ENCODE measurements at places on chromosomes 3 and 15. TPM values are rescaled to one million over a fixed set of nuclear protein-coding genes. Genes with fewer than 3 reads are reported as not detected.

DNA sequence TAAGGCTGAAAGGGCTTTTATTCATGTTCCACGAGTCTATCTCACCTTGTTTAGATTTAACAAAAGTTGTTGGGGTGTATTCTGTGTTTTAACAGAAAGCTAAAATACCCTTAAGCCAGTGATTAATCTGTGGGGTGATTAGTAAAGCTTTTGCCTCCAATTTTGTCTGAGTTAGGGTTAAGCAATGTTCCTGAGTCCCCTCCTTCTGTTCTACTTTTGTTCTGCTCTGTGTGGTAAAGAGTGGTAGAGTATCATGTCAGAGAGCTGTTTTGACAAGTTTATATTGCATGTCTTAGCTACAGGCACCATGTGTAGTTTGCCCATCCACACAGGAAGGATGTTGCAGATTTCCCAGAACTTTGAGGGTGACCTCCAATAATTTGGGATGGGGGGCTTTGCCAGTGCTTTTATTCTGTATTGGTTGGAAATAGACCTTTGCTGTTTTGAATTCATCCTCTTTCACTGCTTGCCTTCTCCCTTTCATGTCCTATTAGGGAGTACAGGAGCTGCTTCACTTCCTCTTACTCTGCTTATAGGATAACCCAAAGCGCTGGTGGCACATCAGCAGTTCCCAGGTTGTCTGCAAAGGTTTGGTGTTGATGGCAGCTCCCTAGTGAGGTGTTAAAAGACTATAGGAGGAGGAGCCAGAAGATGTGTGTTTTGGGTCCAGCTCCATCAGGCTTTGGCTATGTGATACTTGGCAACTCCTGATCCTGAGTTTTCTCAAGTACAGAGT, 7.4 kb downstream of the PDE8A start:
- no peak for DNase-seq

GRCh38 chr15:76945494-76946093, 14.0 kb downstream of the RCN2 start:
- no peak for DNase-seq

Gene CCDC9B
- 0.25 TPM for total RNA-seq

Gene RARRES1
- 0.62 TPM for total RNA-seq

Gene TRIM71
- total RNA-seq: 106 TPM

GRCh38 chr3:44099566-44100297, 142.0 kb upstream of the TOPAZ1 start:
- DNase-seq: no peak

DNA sequence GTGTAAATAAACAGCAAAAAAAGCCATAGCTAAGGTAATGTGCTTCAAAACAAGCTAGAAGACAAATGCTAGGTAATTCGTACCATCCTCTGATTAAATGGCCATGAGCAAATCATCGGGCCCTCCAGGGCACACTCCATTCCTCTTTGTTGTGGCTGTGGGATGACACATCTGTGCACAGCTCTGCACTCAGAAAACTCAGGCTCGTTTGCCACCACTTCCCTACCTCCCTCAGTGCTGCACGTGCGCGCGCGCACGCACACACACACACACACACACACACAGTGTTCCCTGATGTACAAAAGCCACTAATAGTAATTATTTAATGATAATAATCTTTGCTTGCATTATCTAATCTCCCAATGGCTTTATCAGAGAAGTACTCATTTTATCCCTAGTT, 336.6 kb downstream of the FEZF2 start:
- DNase-seq: no peak
